Left colon (tissue), 2 donors: ENCODE measurements at places on chromosomes 6 and 20. TPM values are rescaled to one million over a fixed set of nuclear protein-coding genes. Genes with fewer than 3 reads are reported as not detected.
A peak's percentile ranks its signal among the peaks of the same experiment; 100 is the strongest.

Gene PTPRA
- 55.5 TPM for total RNA-seq

Gene C6orf58
- total RNA-seq = not detected

Gene ZBTB12
- 2.9 TPM for total RNA-seq

DNA sequence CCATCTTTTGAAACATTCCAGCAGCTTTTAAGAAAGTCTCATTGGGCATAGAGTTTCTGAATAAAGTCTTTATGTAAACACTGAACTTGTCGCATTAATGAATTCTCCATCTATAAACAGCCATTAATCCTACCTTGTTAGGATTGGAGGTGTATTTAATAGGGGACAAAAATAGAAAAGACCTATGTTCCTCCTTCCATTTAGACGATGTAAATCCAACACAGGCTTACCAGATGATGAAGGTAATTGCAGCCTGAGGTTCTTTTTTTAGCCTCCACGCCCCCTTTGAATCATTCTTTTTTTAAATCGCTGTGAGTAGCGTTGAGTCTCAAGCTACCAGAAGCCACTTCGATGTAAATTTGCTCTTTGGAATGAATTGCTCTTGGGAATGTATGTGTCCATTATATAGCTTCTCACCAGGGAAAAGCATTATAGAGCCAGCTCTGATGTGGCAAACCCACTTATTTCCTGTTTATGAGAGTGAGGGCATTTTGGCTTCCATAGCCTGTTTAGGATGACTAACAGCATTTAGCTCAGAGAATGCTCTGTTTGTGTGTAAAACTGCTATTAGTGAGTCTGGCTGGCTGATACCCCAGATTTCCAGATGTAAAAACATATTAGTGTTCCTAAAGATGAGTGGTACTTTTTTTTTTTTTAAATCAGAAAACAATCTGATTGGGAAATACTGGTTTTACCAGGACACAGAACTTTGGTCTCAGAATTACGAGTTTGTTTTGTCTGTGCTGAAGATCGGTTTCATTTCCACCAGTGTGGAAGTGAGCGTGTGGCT, 74.9 kb upstream of the CLDN20 start:
- no peak for DNase-seq

Gene RFX6
- 1.5 TPM for total RNA-seq

DNA sequence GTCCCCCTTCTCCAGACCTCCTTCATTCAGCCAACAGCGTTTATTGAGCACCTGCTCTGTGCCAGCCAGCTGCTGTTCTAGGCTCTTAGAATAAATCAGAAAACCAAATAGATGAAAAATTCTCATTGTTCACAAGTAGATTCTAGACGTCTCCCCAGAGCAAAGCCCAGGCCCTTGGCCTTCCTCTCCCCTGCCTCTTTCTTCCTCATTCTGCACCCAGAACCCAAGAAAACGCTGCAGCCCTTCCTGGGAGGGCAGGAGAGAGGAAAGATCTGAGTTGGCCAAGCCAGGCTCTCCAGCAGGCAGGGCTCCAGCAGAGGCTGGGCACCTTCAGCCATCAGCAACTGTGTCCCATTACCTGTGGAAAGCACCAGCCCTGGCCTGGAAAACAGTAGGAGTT, 12.0 kb upstream of the BPI start:
- DNase-seq = no peak

- DNase-seq = peak; percentile 51
Observed at GRCh38 chr6:7085911-7086310, 21.9 kb upstream of the RREB1 start.

DNA sequence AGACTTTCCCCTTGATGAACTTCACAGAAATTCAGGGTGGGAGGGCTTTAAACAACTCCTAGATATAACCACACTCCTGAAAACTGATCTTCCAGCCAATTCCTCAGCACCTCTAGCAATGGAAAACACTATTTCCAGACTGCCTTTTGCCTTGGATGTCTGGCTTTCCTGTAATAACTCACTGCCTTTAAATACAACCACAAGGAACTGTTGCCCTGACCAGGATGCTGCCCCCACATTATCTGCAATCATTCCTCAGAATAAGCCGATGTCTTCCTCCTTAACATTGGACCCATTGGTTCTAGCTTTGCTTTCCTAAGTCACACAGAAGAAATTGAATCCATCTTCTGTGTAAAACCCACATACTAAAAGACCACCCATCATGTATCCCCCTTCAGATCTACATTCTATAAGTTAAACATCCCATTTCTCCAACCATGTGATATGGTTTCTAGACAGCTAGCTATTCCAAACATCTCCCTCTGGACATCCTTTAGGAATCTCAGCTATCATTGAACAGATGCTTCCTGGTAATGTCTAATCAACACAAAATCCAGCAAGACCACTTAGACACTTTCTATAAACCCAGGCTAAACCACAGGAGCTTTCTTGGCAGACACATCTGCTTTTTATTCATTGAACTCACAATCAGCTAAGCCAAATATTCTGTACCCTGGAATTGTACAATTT, 95.9 kb upstream of the KCNQ5 start:
- no peak for DNase-seq

Gene CST2
- total RNA-seq = not detected

Gene TBC1D22B
- 13.4 TPM for total RNA-seq

DNA sequence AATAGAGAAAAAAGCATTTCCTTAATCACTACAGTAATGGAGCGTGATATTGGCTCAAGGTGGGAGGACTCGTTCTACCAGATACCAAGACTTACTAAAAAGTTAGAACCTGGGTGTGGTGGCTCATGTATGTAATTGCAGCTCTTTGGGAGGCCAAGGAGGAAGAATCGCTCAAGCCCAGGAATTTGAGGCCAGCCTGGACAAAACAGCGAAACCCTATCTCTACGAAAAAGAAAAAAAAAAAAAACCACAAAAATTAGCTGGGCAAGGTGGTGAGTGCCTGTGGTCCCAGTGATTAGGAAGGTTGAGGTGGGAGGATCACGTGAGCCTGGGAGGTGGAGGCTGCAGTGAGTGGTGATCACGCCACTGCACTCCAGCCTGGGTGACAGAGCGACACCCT, 24.0 kb upstream of the ATRN start:
- DNase-seq = no peak

GRCh38 chr6:4039348-4039747, 39.6 kb downstream of the FAM217A start:
- DNase-seq = no peak

DNA sequence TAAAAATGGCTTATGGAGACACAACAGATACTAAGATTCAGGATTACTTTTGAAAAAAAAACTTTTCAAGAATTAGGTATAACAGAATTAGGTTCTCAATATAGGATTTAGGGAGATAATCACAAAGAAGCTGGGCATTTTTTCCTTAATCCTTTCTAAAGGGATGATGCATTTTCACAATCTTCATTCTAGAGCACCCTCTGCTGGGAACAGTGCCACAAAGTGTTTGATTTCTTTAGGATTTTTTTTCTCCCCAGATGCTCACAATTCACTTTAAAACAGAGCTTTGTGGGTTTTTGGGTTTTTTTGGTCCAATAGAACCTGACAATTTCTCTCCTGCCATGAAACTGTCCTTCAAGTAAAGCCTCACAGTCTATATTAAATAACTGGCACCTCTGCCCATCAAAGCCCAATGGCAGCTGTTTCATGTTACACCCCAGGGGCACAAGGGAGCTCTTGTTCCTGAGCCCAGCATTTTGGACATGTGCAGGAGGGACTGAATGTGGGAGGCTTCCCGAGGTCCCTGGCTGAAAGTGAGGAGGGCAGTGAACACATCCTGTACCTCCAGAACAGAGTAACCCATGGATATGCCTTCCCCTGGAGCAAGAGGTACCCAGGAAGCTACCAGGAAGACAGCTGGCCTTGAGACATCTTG, 39.7 kb downstream of the PREP start:
- no peak for DNase-seq

GRCh38 chr20:32456869-32457478, 98.8 kb downstream of the ASXL1 start:
- no peak for DNase-seq

Gene FAM184A
- total RNA-seq = 0.95 TPM
